ENCODE measurements at places on chromosomes 3 and 15.

- peak; percentile 85 for DNase-seq
Observed at GRCh38 chr3:142888099-142888480, 793 bp downstream of the PCOLCE2 start.

DNA sequence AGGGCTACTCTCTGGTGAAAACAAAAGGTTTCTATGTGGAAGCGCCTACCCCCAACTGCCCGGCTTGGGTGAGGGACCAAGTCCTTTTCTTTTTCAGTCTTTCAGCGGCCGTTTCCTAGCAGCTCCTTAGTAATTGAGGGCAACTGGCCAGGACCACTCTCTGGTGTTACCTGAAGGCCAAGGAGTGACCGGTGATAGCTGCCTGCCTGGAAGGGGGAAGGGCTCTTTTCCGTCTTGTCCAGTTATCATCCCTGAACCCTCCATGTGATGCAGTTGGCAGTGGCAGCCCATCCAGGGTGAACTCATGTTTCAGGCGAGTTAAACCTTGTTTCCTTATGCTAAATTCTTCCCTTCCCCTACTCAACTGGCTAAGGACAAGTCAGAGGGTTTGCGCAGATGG is 33.3 kb downstream of the RHCG start:
- DNase-seq: no peak

GRCh38 chr3:166456286-166456685 is 619.1 kb upstream of the BCHE start:
- DNase-seq: no peak

DNA sequence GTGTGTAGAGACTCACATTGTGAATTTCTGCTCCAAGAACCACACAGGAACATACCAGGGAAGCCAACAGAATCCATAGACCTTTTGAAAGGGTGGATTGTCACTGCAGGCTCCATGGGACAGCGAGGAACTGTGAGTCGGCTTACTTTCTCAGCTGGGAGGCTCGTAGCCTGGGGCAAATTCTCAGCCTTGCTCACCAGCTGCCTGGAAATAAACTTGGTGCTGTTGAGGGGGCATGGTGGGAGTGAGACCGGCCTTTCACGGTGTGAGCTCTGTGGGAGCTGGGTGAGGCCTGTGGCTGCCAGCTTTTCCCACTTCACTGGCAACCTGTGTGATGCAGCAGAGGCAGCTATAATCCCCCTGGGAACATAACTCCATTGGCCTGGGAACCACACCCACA is 146.6 kb upstream of the P2RY1 start:
- DNase-seq: peak; percentile 28

DNA sequence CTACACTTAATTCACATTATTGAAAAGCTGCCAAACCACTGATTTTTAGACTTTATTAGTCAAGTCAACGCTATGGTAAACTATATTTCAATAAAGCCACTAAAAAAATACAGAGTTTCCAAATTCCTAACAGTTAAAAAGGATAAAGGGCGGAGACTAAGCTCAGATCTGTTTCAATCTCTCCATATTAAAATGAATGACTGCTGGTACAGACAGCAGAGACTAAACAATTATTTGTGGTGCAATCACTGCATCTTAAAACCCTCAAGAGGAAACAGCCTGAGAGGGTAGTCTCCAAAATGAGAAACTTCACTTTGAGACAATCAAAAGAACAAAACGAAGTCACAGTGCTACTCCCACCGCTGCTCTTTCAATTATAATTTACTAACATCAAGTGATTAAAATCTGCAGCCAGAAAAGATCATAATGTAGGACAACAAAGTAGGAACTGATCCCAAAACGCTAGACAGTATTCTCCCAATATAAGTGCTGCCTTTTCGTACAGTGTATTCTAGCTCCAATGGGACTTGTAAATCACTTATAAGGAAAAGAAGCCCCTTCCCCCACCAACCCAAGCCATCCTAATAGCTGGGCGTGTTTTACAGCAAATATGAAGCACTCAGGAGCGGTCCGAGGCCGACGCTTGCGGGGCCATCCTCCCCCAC is 1.2 kb downstream of the UBP1 start:
- peak; percentile 67 for DNase-seq

GRCh38 chr3:71345429-71346040 is 238.0 kb downstream of the FOXP1 start:
- no peak for DNase-seq
